ENCODE measurements at places on chromosomes 2 and 18.

- no peak for DNase-seq
Observed at GRCh38 chr18:67428158-67428557, 88.4 kb downstream of the DSEL start.

- DNase-seq = no peak
Observed at GRCh38 chr2:195470622-195471021, 186.4 kb upstream of the SLC39A10 start.

GRCh38 chr2:26556309-26557243 is 78.7 kb upstream of the OTOF start:
- DNase-seq = no peak

DNA sequence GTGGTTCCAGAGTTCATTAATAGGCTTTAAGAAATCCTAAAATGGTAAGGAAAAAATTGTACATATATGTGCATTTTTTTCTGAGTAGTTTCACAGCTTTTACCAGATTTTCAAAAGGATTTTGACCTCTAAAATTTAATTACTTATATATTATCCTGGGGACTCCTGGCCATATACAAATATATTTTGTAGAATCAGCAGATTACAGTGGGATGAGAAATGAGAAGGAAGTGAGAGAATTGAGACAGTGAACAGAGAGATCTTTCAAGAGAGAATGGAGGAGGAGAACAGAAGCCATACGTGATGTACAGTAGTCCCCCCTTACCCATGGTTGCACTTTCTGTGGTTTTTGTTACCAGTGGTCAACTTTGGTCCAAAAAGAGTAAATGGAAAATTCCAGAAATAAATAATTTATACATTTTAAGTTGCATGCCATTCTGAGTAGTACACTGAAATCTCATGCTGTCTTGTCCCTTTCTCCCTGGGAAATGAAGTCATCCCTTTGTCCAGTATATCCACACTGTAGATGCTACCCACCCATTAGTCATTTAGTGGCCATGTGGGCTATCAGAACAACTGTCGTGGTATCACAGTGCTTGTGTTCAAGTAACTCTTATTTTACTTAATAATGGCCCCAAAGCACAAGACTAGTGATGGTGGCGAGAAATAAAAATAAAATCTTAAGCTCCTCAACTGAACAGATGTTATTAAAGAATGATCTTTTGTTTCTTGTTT is 130.4 kb upstream of the MYO3B start:
- DNase-seq = no peak

DNA sequence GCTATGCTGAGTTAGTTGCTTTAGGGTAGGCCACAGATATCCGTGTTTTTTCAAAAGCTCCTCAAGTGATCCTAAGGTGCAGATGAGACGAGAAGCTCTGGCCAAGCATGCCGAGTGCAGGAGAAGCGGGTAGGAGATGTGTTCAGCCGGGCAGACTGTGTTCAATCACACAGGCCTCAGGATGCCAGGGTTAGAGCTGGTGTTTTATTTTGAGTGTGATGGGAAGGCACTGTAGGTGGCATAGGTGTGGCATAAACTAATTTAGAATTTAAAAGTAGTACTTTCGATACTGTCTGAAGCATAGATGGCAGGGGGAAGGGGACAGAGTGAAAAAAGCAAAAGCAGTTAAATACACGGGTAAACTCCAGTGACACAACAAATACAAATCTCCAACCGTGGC is 30.9 kb downstream of the DPP4 start:
- DNase-seq = no peak

- no peak for DNase-seq
Observed at GRCh38 chr2:54212456-54212855, 43.6 kb downstream of the TSPYL6 start.

DNA sequence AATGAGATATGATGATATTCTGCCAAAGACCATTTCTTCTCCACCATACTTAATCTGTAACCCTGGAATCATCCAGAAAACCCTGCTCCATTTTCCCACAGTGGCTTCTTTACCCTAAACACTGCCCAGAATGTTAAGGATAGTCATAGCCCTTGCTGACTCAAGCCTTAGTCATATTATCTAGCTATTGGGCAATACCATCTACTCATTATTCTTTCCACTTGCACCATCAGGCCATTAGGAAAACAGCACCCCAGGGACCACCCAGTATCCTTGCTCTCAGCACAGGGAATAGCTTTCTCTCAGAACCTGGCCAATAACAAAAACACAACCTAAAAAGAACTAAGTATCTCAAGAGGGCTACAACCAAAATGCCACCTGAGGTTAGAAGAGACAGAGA is 445.7 kb upstream of the SLC14A2 start:
- DNase-seq = no peak

- DNase-seq = no peak
Observed at GRCh38 chr2:9110346-9110884, 96.2 kb upstream of the ASAP2 start.

DNA sequence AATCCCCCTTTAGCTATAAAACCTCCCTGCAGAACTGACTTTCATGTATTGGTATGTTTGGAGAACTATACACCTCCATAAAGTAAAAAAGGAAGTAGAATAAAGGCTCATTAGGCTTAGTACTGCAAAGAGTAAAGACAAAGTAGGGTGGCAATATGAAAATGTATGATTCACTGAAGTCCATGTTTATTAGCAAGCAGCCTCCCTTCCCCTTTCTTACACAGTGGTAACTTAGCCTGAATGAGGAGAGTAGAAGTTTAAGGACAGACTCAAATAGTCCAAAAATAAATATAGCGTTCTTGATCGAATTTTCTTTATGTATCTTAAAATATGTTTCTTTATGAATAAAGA is 1.5 kb downstream of the ZNF804A start:
- no peak for DNase-seq

DNA sequence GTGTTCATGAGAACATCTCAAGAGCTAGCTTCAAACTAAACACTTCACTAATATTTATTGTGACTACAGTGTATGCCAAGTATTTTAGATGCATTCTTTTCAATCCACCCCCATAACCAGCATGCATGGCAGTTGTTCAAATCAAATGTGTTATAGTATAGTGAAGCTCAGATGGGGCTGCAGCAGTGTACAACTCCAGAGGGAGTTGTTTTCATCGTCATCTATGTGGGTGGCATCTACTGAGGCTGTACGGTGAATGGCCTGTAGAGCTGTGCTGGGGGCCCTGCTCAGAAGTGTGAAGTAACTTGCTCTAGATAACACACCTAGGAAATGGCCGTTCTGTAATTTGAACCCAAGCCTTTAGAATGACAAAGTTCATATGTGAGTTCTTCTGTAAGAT is 71.8 kb upstream of the LRATD1 start:
- no peak for DNase-seq

GRCh38 chr2:19949071-19949470 is 40.8 kb downstream of the WDR35 start:
- DNase-seq = no peak

GRCh38 chr2:221125691-221126090 is 446.4 kb downstream of the EPHA4 start:
- no peak for DNase-seq

DNA sequence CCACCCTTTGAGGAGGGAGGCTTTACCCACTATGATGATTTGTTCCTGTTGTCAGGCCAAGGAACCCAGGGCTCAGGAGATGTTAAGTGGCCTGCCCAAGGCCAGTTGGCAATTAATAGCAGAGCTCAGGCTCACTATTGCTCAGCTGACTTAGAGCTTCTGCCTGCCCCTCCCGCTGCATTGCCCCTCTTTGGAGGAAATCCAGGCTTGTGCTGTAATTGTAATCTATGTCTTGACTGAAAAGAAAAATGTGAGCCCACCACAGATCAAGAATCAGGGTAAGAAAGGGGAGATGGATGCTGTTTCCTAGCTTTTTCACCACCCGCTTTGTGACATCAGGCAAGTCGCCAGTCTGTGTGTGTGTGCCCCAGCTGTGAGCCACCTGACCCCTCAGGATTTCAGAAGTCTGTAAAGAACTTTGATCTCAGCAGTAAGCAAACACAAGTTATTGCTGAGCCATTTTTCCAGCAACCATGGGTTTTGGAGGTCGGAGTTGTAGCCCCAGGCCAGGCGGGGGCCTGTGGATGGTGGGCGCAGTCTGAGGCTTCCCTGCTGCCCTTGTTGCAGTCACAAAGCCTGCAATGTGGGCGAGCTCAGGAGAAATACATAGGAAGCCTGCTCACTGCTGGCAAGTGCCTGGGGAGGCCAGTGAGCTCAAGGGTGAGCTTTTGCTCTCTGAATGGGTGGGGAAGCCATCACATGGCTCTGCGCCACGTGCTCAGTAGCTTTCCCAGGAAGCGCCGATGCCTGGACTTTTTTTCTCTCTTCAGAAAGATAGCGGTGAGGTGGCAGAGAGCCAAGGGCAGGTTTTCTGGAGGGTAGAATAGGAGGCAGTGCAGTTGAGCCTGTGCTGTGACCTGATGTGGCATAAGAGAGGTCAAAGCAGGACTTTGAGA is 6.1 kb downstream of the CABLES1 start:
- DNase-seq = no peak

DNA sequence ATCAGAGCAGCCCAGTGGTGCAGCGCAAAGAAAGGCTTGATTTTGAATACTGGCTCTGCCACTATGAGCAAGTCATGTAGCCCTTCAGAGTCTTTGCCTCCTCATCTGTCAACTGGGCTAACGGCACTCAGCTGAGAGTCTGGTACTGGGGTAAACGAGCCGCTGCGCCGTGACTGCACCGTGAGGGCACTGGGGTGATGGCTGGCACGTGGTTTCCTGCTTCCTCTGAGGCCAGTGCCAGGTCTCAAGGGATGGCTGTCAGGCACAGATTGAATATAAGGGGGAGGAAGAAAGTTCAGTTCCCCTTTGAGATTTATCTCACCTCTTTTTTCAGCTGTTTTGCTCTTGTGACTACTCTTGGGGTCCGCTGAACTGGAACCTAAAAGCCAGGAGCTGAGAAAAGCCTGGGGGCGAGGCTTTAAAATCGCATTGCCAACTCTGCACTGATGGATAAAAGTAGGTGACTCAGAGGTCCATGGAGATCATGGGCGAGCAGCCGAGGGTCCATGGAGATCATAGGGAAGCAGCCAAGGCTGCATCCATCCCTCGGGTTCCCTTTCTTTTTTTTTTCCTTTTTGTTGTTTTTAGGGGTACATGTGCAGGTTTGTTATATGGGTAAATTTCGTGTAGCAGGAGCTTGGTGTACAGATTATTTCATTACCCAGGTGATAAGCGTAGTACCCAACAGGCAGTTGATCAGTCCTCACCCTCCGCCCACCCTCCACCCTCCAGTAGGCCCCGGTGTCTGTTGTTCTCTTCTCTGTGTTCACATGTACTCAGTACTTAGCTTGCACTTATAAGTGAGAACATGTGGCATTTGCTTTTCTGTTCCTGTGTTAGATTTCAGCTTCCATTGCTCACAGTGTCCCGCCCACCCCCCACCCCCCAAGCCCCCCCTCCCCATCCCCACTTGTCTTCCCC is 114.3 kb downstream of the SPP2 start:
- peak; percentile 2 for DNase-seq

GRCh38 chr18:48582946-48583345 is 44.1 kb downstream of the CTIF start:
- DNase-seq = no peak

DNA sequence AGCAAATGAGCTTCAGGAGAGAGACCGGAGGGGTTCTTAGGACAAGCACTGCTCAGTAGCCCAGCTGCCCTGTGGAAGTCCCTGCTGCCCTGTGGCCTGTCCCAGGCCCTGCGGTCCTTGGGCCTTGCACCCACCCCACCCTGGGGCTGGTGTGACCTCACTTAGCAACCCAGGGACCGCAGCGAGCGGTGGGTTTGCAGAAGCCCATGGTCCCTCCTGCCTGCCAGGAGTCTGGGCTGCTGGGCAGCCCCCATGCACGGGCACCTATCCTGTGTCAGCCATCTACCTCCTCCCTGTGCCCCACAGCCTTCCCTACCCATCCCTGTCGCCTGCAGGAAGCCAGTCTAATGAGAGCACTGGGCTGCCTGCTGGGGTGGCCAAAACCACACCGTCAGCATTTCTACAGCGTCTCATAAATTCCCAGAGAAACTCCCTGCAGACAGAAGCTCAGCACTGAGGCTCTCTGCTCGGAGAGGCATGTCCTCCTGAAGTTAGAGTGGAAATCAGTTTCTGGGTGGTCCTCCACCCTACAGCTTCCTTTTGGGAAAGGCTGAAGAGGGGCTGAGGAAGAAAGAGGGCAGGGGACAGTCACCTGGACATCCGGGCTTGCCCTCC is 231.1 kb upstream of the HS6ST1 start:
- no peak for DNase-seq

DNA sequence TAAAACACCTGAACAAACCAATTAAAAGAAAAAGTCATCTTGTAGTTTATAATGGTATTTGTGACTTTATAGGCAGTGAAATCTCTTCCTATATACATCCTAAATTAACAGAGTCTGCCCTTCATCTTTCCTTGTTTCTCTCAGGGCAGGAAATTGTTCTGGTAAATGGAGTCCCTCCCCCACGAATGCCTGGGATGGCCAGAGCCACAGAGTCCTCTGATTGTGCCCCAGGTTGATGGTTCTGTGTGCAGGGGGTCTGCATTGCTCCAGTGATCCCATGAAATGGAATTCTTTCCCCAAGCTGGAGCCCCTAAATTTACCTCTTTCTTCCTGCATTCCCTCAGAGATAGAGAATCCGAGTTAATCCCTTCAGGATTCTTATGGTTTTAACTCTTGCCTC is 155.5 kb downstream of the MTX2 start:
- DNase-seq = no peak

DNA sequence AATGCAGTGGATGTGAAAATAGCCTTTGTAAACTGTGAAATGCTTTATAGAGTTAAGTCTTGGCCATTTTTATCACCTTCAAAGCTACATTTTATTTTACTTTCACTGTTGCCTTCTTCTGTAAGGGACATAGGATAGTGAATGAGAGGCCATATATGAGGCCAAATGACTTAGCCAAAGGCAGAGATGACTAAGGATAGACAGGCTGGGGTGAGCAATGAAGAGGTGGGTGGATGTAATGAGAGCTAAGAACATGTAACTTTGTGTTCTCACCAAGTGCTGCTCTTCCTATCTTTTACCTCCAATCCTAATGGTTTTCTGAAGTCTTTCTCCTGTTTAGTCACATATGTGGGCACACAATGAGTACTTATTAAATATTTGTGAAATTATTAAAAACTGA is 101.9 kb downstream of the MBD5 start:
- no peak for DNase-seq

DNA sequence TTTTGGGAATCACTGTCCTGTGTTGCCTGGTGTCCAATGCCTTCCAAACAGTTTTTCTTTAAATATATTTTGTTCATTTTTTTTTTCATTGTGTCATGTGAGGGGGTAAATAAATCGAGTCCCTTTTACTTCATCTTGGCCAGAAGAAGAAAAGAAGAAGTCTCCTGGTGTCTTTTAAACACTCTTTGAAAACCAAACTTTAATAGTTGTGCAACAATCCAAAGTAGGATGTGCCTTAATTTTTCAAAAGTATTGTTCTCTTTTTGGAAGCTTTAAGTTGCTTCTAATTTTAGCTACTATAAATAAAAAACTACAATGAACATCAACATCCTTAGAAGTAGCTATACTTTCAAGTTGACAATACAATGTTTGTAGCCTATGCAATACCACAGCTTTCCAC is 154.9 kb downstream of the ATAD2B start:
- DNase-seq = no peak

DNA sequence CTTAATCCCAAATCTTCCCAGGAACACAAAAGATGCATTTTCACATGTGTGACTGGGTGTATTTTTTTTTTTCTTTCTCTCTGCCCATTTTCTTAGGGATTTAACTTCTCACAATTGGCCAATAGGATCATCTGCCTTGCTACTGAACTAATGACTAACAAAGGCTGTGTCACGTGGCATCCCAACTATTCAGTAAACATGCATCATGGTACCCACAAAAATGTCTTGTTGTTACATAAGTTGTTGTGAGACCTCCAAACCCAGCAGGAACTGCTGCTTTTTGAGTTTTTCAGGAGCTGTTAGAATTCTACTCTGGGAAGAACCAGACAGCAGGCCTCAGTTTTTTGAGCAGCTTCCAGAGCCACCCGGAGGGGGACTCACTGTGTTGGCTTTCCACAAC is 31.9 kb downstream of the GAD1 start:
- DNase-seq = no peak
